Dermis microvascular lymphatic vessel endothelial cell (primary cell): ENCODE measurements at places on chromosomes 6 and 20. TPM values are rescaled to one million over a fixed set of nuclear protein-coding genes. Genes with fewer than 3 reads are reported as not detected.

The MAPK13 gene
- total RNA-seq: 3.9 and 7.0 TPM in 2 replicates

The HLA-DRB1 gene
- 0.76 and 2.1 TPM in 2 replicates for total RNA-seq

DNA sequence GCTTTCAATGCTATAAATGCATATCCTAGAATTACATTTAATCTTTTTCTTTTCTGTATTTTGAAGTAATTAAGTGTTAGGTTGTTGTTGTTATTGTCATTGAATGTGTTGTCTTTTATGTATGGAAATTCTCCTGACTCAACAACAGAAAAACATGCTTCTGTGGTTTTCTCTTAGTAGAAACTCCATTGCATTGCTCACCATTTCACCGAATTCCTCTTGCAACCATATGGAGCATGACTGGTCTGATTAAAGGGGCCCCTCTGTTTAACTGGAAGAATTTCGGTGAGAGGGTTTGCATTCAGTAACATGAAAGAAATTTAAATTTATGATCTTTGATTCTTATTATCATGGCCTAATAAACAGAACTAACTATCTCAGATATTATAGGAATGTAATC, 454.3 kb upstream of the JARID2 start:
- no peak for DNase-seq

- peak; percentile 22 for DNase-seq
Observed at GRCh38 chr6:136225496-136225895, 24.6 kb downstream of the MTFR2 start.

DNA sequence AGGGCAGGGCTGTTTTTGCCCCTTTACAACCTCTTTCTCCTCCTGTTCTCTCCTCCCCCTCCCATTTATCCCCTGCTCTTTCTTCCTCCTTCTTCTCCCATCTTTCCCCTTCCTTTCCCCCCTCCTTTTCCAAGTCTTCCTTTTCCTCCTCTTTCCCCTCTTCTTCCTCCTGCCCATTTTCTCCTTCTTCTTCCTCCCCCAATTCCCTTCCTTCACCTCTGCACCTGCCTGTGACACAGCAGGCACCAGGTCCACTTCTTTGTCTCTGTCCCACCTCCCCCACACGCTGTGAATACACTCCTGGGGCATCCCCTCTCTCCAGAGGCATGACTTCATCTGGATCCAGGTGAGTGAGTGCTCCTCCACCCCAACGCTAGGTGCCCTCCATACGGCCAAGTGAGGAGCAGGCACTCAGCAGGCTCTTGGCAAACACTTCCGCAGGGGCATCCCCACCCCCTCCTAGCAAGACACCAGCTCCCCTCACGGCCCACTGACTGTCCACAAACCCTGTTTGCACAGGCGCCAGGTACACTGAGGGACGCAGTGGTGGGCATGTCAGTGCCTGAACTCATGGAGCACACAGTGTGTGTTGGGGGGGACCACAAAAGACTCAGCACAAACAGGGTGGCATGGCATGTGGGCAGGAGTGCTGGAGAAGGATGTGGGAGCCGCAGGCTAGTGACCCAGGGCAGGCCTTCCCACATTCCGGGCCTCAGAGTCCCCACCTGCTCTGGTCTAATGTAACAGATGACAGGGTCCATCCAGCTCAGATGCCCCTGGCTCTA, 10.7 kb upstream of the TLDC2 start:
- no peak for DNase-seq

DNA sequence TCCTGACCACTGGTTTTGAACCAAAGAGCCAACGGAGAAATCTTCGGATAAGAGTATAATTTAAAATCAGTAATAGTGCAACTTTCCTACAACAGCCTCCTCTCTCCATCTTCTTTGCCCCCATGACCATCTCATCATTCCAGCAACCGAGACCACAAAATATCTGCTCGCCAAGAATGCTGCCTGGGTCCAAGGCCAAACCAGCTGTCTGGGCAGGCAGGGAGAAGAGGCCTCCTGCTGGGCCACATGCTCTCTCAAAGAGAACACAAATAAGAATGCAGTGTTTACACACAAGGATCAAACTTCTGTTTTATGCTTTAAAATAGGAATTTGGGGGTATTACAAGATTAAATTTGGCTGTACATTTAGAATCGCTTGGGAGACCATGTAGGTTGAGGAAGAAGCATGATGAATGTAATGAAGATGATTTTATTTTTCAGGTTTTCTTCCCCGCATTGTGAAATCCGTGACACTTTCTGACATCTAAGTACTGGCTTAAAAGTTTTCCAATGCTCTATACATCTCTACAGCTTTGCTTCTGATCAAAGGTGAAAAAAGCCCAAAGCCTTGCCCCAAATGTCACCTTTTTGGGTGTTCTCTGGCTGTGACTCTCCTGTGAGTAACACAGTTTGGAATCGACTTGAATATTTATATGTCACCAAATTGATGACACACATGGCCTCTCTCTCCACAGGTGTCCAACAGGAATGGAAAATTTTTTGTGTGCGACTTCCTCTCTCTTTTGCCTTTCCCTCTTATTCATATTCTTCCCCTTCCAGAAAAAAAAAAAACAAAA, 79.4 kb upstream of the PROKR2 start:
- DNase-seq: no peak

- DNase-seq: no peak
Observed at GRCh38 chr6:157841211-157841840, 18.3 kb downstream of the SNX9 start.

- no peak for DNase-seq
Observed at GRCh38 chr6:90537723-90538258, 49.1 kb downstream of the MAP3K7 start.

- DNase-seq: no peak
Observed at GRCh38 chr20:36394340-36394965, 88.3 kb downstream of the DLGAP4 start.

DNA sequence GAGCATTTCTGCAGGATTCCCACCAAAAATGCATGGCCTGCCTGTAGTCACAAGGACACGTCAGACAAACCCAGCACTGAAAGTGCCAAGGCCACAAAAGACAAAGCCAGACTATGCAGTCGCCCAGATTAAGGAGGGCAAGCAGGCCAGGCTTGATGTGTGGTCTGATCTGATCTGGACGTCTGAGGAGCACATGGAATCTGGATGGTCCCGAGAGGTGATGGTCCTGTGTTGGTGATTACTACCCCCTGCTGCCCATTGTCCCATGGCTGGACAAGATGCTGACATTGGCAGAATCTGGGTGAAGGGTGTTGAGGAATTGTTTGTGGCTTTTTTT, 17.1 kb downstream of the NPEPL1 start:
- DNase-seq: no peak

DNA sequence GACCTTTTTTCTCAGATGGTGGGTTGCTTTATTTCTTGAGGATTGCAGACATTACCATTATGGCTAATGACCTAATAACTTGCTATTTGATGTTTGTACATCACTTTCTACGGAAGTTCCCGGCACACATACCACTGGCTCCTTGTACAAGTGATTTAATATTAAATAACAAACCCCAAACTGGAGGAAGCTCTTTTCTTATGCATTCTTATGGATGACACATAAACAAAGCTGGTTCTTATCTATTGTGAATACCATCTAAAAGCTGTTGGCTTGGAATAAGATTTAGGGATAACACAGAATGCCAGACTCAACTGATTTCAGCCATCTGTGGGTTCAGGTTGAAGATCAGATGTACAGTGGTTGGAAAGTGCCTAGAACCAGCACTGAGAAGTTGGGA, 272.6 kb downstream of the TSHZ2 start:
- DNase-seq: no peak

- DNase-seq: peak; percentile 56
Observed at GRCh38 chr20:20492521-20493332, 124.8 kb downstream of the INSM1 start.

- DNase-seq: peak; percentile 47
Observed at GRCh38 chr6:93418408-93419303, 703 bp downstream of the EPHA7 start.

DNA sequence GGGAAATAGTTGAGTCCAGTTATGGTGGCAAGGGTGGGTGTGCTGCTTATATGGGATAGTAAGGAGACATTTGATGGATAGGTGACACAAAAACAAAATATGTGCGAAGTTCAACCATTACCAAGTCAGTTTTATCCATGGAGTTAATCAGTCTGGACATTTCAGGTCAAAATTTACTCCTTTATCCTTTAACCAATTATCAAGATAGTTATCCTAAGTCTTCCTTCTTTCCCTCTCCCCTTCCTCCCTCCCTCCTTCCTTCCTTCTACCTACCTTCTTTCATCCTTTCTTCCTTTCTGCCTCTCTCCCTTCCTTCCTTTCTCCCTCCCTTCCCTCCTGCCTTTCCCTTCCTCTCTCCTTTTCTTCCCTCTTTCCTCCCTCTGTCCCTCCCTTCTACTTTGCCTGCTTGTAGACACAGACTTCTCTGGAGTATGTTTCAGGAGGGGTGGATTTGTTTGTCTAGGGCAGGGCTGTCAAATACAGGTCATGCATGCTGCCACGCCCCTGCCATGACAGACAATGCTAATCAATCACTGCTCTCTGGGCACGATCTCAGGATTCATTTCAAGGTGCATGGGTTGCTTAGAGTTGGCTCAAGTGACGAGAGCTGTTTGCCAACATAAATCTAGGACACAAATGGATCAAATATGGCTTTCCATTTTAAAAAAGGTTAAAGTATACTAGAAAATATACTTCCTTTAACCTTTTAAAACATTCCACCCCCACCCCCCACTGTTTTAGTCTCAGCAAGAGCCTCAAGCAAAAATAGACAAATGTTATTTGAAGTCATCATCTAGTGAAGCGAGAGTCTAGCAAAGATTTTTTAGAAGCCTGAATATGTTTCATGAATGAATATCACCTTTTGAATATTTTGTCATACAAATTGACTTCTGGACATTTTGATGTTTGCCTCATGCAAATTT, 281.6 kb upstream of the CITED2 start:
- no peak for DNase-seq

GRCh38 chr6:21961226-21961625, 335.6 kb downstream of the PRL start:
- no peak for DNase-seq

GRCh38 chr6:31005249-31006020, 4.8 kb upstream of the MUC22 start:
- peak; percentile 48 for DNase-seq
